ENCODE measurements at places on chromosomes 4 and X.

DNA sequence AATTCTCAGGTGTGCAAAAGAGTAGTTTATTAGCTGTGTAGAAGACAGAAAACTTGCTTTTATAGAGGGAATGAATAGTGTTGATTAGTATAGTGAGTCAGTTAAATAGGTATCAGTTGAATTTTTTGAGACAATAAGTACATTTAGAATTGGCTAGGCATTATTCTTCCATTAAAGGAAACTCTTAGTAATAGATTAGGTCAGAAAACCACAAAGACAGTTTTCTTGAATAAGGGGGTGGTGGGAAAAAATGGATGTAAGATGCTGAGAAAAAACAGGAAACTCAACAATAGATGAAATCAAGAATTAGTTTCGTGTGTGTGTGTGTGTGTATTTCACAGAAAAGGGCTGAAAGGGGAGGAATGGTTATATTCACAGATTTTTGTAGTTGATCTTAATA is 16.8 kb downstream of the CD38 start:
- no peak for DNase-seq

DNA sequence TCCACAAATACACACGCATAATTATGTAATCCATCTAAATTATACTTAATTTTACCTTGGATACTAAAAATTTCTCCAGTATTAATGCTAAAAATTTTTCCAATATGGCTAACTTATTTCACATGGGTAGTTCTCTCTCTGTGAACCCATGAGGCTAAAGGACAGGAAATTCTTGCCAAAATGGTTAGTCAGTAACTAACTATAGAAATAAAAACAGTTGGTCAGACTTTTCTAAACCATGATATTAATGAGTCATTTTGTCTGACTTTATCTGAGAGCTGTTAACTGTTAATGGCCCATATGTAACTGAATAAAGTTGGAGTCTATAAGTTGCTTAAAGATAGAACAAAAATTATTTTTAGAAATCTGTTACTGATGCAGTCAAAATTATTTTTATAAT is 549.4 kb downstream of the TLL1 start:
- no peak for DNase-seq

DNA sequence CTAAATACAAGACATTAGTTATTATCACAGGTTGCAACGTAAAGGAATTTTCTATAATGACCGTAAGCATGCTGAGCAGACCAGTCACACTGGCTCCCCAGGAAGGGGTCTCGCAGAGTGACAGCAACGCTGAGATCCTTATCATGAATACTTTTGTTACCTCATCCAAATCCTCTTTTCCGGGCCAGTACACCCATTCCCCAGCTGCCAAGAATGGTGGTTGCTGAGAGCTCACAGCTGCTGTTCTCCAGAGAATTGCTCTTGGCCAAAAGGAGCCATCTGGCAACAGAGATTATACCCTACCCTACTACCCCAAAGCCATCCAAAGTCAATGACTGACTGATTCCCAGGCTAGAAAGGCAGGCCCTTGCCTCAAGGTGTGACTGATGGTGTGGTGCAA is 91.6 kb downstream of the FUNDC1 start:
- DNase-seq = no peak

GRCh38 chr4:185559915-185560281 is 24.6 kb upstream of the PDLIM3 start:
- no peak for DNase-seq

DNA sequence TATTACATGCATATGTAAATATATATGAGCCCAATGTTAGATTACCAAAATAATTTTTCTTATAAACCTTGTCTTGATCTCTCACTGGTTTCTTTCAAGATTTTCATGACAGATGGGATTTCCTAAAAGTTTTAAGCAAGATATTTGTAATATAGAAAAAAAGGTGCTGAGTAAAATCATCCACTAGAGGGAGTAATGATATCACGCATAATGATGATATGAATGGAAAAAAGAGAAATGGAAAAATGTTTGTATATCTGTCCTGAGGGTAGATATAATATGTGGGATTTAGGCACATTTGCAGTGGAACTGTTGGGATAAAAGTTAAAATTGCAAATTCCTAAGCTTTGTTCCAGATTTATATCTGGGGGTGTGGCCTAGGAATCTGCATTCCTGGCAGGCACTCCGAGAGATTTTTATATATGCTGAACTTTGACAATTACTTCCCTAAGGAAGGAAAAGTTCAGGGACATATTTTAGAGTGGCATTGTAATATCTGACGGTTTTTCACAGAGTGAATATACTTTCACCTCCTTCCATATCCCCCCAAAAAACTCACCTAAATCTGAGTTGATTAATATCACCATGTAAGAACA is 60.5 kb downstream of the TMA16 start:
- no peak for DNase-seq

GRCh38 chr4:93178279-93178678 is 650.3 kb upstream of the ATOH1 start:
- DNase-seq = no peak

GRCh38 chr4:161936625-161937550 is 226.9 kb downstream of the FSTL5 start:
- DNase-seq = no peak
